ENCODE measurements at places on chromosomes 4 and X.

DNA sequence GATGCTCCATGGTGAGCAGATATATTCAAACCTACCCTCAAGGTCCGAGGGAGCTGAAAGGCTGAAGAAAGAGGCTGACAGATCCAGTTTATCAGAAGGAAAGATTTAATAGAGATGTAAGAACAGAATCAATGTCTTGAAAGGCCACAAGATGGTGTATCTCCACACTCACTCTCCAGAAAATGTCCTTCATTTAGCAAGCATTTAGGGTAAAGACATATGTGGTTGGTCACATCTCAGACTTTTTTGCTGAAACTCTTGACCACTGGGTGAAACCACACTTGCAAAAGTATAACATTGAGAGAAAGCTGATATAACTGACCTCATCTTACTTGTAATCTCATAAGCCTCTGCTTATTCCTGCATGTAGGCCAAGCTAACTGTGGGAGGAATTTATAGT lies 745.8 kb upstream of the GALNTL6 start:
- DNase-seq = no peak

DNA sequence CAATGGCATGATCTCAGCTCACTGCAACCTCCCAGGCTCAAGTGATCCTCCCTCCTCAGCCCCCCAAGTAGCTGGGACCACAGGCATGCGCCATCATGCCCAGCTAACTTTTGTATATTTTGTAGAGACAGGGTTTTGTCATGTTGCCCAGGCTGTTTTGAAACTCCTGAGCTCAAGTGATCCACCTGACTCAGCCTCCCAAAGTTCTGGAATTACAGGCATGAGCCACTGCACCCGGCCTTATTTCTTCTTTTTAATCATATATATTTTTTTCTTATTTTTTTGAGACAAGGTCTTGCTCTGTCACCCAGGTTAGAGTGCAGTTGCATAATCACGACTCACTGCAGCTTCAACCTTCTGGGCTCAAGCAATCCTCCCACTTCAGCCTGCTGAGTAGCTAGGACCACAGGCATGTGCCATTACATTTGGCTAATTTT lies 184.0 kb downstream of the TSPAN5 start:
- DNase-seq = no peak

DNA sequence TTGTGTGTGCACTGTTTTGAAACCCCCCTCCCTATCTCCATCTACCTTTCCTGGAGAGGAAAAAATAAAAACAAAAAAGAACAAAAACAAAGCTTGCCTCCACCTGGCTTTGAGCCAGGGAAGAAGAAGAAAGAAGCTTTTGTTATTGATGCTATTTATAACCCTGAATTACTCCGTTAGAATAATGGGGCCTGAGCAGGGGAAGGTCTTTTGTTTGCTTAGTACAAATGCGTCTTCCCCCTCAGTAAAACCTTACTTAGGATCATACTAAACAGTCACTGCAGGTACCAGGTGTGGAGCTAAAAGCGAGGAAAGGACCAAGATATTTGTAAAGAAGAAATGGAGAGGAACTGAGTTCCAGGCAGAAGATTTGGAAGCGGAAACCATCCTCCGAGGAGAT lies 352.1 kb downstream of the KCNIP4 start:
- no peak for DNase-seq

DNA sequence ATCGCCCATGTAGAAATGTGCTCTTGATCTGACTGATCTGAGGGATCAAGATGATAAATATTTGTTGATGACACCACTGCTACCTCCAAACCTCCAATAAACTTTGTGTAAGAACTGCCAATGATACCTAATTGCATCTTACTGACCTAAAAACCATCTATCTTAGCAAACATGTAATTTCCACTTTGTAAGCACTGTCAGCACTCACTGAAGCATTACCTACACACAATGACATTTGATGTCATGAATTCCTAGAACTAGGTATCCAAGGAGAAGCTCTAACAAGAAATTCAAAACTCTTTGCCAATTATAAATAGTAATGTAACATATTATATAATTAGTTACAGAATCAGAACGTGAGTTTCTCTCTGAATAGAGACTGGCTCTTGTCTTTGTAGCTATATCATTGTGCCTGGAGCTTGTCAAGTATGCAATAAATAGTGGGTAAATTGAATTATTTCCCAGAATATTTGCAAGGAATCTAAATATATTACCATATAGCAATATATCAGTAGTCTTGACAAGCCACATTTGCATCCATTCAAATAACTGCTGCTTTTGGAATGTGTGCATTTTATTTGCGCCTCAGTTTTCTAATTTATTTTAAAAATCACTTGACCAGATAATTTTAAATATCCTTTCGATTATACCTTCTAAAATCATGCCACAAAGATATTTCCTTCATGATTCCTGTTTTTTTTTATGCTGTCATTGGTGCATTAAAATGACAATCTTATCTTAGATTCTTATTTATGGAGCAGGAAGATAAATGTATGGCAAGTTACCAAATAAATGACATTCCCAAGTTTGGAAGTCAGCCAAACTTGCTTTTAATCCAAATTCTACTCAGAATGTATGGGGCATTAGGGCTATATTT lies 232.3 kb upstream of the NEIL3 start:
- DNase-seq = no peak

DNA sequence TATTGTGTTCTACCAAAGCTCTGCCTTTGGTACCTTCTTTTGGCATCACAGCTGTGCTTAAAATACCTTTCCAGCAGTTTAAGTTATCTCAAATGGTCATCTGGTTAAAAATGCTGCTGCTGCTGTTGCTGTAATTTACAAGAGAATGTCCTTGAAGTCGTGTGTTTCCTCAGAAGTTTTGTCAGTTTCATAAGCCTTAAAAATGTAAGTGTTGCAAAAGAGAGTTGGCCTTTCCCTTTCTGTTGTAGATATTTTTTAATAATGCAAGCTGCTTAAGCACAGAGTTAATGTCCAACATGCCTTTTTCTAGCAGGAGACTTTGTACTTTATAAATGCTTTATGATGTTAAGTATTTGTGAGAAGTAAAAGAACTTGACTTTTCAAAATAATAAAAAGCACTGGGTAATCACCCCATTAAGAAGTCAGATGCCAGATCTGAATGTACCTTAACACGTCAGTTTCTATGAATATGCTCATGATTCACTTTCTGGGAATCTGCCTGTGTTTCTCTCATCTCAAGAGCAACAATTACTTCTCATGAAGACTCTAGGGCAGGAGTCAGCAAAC lies 35.3 kb upstream of the TENM3 start:
- DNase-seq = no peak

DNA sequence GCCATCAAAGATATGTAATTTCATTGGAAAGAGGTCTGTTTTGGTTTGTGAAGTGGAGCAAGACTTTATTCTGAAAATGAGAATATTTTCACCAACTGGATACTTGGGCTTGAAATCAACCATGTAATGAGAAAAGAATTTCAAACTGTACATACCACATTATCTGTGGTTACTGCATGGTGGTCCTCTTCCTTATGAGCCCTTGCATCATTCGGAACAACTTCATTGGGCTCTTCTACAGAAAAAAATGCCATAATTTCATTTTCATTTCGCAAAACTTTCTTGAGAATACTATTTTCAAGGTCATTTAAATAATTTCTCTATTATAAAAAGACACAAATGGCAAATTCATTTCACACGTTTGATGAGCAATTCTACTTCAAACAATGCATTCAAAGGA lies 148.6 kb upstream of the RPS6KA6 start:
- DNase-seq = no peak

Measured in DMS79 (cell line).